ENCODE measurements at places on chromosomes 2 and 18.

DNA sequence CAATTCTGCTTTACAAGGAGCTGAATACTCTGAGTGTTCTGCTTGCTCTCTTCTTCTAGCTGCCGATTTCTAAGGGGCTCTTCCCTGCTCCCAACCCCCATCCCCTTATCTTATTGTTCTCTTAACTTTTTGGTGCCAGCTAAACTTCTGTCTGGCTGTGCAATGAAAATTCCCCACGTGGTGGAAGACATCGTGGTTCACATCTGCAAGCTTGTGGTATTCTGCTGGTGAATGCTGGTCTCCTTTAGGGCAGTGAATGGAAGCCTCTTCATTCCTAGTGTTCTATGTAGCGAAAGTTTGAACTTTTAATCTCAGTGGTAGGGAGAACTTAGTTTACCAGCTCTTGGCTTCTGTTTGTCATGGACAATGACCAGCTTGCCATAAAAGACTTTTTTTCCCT lies 406.0 kb upstream of the ZEB2 start:
- no peak for DNase-seq

DNA sequence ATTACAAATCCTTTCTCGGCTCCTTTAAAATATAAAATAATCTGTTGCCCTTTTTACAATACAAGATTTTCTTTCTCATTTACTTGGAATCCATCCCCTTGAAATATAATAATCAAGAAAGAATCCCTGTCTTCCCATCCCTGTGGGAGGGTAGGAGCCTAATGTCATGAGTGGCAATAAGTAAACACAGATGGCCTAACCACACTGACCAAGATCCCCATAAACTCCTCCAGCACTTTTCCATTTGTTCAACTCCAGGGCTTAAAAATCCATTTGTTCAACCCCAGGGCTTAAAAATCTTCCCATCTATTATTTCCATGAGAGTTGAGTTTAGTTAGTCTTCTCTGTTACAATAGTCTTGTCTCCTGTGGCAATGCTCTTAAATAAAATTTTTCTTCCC lies 297.6 kb downstream of the CDH7 start:
- no peak for DNase-seq

DNA sequence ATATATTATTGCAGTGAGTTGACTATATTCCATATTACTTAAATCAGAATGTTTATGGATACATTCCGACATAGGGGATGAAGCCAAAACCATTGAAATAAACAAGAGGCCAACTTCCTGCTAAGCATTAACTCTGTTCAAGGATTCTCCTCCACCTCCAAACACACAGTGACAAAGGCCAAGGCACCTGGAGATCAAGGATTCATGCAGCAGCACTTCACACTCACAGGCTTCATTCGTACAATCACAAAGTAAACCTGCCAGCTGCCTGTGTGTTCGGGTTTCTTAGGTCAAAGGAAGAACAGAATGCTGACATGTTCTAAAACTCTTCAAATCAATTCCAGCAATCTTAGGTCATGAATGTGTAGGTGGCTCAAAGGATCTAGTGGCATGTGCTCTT lies 22.8 kb downstream of the WDFY1 start:
- DNase-seq: no peak

GRCh38 chr2:70356941-70357683 lies 55.2 kb upstream of the FAM136A start:
- DNase-seq: no peak

- DNase-seq: no peak
Measured at GRCh38 chr2:162333968-162334367, 10.0 kb upstream of the GCA start.

- no peak for DNase-seq
Measured at GRCh38 chr2:46656640-46657039, 177.3 kb downstream of the TMEM247 start.

GRCh38 chr18:11810379-11810778 lies 40.8 kb upstream of the CHMP1B start:
- no peak for DNase-seq

DNA sequence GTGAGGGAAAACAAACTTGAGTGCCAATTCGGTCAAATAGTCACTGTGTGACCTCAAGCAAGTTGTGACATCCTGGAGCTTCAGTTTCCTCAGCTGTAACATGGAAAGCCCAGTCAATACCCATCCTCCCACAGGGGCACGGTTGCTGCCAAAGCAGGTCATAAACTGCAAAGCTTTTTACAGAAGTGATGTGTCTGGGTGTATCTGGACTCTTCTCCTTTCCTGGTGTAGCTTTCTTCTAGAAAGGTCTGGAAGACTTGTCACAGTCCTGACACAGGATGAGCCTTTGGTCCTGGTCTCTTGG lies 4.2 kb upstream of the AFF3 start:
- no peak for DNase-seq

Data from activated CD4-positive, alpha-beta T cell treated with anti-CD3 and anti-CD28 coated beads, Interleukin-2, amount 50 U/mL, for 24 hours (primary cell).